ENCODE measurements at places on chromosomes 4 and X.

GRCh38 chrX:110588164-110588563 is 207.5 kb downstream of the CHRDL1 start:
- no peak for DNase-seq

DNA sequence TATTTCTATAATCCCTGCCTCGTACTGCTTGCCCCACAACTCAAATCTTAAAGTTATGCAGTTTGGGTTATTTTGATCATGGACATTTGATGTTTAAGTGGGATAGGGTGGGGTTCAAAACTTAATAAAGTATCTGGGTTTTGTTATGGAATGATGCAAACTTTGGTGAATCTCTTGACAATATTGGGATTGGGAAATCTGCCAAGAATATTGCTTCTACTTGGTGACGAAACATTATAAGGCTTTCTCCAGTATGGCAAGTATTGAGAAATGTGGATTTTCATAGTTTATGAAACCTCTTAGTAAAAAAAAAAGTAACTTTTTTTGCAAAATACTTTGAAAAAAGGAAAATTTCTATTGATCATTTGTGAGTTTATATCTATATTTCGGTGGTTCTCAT is 130.8 kb upstream of the SFRP2 start:
- DNase-seq, result no peak

DNA sequence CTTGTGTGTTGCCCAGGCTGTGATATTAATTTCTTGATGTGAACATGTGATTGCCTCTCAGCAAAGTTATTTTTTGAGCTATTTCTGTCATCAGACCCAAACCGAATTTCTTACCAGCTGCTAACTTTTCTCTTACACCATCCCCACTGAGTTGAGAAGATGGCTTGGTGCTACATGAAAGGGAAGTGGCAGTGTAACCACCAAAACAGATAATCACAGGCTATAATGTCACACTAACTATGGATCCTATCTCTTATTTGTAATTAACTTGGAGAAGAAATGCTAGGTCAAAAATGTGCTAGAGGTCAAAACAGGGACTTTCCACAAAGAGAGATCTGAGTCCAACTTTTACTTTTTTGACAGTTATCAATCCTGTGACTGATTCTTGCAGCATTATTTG is 43.8 kb downstream of the ELOVL6 start:
- no peak for DNase-seq

GRCh38 chr4:8200302-8200975 is 1.3 kb downstream of the SH3TC1 start:
- no peak for DNase-seq

DNA sequence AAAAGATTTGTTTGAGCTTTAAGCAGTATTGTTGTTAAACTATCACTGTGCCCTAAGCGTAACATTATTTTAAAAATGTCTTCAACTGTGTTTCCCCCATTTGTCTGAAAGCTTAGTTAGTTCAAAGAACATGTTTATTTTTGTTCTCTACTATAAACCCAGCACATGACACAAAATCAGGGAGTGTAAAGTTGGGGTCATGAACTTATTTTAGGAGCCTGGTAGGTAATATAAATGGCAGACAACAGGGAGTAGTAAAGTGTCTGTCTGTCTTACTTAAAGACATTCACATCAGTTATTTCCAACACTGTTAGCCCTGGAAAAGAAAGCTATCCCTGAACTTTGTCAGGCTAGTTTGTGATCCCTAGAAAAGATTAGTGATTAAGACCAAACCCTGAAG is 3.9 kb downstream of the AIMP1 start:
- no peak for DNase-seq

DNA sequence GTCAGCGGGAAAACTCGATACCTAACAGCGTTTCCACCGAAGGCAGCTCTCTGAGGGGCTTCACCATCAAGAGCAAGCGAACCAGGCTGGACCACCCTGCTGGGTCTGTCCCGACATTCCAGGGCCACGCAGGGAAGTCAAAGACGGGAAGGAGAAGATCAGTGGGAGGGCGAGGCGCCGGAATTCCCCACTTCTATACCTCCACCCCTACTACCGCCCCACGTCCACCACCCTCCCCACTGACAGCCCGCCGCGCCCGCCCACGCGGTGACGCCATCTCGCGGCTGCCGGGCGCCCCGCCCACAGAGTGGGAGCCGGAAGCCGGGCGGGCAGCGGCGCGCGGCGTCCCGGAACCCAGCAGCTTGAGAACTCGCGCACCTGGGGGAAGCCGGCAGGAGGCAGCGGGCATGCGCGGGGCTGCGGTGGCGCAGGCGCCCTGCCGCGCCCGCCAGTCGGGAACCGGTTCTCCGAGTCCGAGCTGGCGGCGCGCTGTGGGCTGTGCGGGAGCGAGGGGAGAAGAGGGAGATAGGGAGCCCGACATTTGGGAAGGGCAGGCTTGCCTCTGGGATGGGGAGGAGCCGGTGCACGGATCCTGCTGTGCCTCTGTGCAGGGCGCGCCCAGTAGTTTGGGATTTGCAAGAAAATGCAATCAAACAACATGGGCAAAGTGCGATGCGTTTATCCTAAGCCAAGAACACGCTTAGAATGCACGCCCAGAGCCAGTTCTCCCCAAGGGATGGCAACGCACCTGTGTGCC is 3.2 kb upstream of the STIM2 start:
- peak; percentile 67 for DNase-seq

- DNase-seq, result no peak
Measured at GRCh38 chr4:30837131-30837539, 117.0 kb downstream of the PCDH7 start.

GRCh38 chrX:53093177-53093655 is 726 bp upstream of the KANTR start:
- peak; percentile 11 for DNase-seq

- DNase-seq, result no peak
Measured at GRCh38 chr4:121938282-121939092, 13.4 kb downstream of the TRPC3 start.

DNA sequence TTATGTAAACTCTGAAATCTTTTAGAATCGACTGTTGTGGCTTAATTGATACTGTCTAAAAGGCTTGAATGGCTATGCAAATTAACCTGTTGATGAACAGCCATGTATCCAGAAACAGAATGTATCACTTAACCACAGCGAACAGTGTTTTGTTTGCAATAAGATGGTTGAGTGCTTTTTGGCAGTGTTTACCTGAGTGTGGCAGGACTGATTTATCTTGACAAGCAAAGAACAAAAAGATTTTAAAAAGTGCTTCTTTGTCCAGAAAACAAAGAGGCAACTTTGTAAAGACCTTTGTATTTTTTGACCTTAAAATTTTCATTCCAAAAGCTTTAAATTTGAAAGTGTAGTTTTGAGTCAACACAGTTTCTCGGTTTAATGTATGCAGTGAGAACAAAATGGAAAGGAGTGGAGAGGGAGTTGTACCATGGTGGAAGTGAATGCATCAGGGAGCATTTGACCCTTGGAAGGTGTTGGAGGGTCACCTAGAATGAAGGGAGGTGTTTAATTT is 18.0 kb downstream of the ARHGAP10 start:
- no peak for DNase-seq

DNA sequence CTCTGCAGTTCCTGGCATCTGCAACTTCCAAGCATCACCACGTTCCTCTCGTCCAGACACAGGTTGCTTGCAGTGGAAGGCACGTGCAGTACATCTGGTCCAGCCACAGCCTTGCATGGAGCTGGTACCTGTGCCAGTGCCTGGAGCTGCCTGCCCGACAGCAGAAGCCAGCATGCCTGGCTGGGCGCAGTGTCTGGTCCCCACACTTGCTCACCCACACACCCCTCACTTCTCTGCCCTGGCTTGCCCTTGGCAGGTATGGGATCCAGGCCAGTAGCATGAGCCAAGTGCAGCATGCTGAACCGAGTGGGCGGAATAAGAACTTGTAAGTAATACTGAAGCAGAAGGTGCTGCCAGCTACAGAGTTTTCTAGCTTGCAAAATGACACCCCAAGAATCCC is 39.9 kb downstream of the SH3BGRL start:
- no peak for DNase-seq

- DNase-seq, result no peak
Measured at GRCh38 chr4:176150356-176150682, 45.1 kb downstream of the SPATA4 start.

GRCh38 chr4:25694466-25694865 is 38.8 kb downstream of the SLC34A2 start:
- no peak for DNase-seq

- no peak for DNase-seq
Measured at GRCh38 chr4:84529169-84529751, 30.2 kb upstream of the NKX6-1 start.

- DNase-seq, result no peak
Measured at GRCh38 chrX:104618106-104618895, 52.3 kb downstream of the IL1RAPL2 start.

GRCh38 chr4:159926871-159927270 is 824.0 kb downstream of the RAPGEF2 start:
- no peak for DNase-seq

GRCh38 chr4:102678107-102678506 is 82.7 kb downstream of the MANBA start:
- no peak for DNase-seq

- no peak for DNase-seq
Measured at GRCh38 chr4:25060963-25061340, 30.2 kb upstream of the LGI2 start.

DNA sequence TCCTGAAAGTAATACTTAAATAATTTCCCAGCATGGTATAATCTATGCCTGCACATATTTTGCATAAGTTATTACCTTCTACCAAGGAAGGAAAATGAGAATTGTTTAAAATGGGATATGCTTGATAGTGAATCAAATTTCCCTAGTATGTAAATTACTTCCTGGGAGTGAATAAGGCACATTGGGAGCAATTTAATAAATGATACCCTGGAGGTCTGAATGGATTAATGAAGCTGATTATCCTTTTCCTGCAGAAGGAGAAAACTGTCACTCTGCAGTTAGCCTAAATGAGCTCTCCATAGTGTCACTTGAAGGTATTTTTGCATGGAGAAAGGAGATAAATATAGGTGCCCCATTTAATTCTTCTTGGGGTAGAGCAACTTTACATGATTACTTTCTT is 2212.0 kb downstream of the PCDH7 start:
- no peak for DNase-seq

DNA sequence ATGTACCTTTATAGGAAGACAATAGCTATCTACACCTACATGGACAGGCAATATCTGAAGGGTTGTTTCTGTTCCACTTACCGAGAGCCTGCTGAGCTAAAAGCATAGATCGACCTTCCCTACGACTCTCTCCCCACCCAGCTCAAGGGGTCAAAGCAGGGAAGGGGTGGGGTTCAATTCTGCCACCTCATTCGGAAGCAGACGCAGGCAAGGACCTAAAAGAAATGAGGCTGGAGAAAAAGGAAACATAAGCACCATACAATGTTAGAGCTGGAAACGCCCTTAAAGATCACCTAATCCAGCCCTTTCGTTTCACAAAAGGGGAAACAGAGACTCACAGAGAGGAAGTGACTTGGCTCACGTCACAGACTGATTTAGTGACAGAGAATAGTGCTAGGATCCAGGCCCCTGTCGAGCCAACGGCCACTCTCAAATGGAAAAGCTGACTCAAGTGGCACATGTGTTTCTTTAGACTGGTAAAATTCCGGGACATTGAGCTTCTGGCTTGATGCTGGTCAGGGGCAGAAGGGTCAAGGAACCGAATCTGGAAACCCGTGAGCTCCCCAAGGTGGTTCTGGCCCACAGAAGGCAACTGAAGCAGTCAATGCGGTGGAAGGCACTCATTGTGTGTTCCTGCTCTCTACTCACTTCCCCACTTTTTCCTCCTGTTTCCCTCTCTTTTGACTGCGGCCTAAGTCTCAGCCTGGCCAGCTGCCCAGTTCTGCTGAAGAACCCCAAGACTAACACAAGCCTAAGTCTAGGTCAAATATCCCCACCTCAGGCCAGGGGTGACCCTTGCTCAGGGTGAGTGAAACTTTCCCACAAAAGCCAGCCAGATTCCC is 7.5 kb downstream of the SEPTIN6 start:
- no peak for DNase-seq

DNA sequence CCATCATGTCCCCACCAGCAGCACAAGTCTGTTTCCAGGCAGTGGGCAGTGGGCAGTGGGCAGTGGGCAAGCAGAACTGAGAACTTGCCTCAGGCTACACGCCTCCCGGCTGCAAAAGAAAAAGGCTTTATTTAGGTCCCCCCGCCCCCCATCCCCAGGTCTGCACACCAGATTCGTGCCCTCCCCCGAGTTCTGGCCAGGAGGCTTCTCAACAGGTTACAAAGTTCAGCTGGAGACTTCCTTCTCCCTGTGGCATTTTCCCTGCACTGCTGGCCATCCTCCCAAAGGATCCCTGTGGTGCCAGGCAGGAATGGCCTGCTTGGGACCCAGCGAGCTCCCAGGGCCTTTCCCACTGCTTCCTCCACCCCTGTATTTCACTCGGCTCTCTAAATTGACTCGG is 97.0 kb upstream of the TRIM2 start:
- no peak for DNase-seq

DNA sequence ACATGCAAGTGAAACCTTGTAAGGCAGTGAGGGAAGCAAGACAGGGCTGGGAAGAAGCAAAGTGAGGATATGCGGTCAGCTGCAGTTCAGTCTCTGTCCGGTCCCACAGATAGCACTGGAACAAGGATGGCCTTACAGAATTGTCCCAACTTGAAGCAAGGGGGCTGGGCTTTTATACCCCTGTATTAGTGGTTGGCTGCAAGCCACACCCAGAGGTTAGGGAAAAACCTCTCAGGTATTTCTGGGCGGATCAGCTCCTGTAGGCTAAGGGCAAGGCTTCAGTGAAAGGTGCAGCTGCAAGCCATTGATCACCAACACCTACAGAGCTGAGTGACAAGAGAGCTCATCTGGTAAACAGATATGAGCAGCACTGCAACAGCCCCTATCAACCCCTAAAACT is 89.0 kb downstream of the KDR start:
- DNase-seq, result no peak

GRCh38 chr4:153553819-153554170 is 87.6 kb downstream of the TMEM131L start:
- DNase-seq, result no peak

DNA sequence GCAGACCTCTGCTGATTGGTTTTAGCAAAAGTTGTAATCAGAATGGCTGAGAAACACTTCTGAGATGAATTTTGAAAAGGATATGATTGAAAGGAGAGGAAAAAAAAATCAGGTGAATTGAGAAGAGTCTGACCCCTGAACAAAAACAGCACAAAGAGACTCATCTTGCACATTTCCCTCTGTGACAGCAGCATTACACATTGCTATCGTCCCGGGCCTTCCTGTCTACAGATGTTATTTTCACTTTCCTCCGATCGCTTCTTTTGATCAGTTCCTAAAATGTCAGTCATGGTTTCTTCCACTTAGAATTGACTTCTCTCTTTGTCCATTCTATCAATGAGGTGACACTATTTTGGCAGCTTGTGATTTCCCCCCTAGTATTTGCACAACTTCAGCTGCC is 262.6 kb downstream of the GPC3 start:
- no peak for DNase-seq

DNA sequence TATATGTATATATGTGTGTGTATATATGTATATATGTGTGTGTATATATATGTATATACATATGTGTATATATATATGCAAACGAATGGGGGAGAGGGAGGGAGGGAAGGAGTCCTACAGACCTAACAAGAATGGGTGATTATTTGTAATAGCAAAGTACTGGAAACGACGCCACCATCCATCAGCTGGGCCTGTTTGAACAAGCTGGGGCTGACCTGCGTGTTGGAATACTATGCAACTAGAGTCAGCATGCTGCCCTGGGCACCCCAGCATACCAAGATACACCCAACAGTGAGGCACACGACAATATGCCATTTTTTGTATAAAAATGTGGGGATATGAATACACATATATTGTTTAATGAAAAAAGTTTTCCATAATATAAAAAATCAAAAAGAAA is 21.6 kb upstream of the CCNQ start:
- no peak for DNase-seq
